ENCODE measurements at places on chromosomes 5 and 9.
A peak's percentile ranks its signal among the peaks of the same experiment; 100 is the strongest.

DNA sequence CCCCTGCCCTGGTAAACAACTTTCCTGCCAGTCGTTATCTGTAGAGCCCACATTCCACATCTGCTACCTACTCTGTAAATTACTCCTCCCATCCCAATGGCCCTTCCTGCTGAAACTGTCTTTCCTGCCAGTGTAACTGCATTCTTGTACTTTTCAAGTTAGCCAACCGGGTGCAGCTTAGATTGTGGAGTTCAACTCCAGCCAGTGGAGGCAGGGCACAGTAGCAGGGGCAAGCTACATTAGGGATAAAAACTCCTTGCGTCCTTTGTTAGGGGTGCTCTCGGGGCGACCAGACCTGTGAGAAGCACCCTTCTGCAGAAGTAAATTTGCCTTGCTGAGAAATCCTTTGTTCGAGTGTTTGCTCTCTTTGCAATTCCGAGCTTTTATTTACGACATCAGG is 639.0 kb upstream of the TYRP1 start:
- no peak overlapping the region for H3K27ac ChIP-seq
- H3K4me1 ChIP-seq, result no peaks in the 10 kb centered on the region
- H3K27me3 ChIP-seq, result no peaks in the 10 kb centered on the region
- no peak overlapping the region for H3K4me3 ChIP-seq

DNA sequence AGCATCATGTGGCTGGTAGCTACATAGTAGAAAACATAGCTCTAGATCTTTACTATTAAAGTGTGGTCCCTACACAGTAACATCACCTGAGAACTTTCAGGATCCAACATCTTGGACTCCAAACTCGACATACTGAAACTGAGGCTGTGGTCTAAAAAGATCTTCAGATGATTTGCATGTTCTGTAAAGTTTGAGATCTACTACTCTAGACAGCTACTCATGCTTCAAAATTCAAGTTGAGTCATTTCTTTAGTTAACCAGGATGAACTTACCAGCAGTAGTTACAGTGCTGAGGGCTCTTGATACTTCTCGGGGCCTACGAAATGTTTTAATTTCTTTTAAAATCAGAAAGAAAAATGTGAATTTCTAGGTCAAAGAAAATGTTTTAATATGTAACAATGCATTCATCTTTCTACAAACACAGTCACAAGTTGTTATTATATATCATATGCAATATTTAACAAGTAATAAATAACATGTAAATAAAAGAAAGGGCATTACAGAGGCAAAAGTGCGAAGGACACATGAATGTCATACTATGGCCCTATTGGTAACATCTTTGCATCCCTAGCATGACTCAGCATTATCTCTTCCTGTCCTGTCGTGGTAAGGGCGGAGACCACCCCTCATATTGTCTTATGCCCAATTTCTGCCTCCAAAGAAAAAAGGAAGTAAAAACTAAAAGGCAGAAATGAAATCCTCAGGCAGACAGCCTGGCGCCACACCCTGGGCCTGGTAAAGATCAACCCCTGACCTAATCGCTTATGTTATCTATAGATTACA is 563.9 kb upstream of the TLE4 start:
- H3K27ac ChIP-seq, result no peak overlapping the region
- H3K4me1 ChIP-seq, result peaks cover 11% of the 10 kb centered on the region
- DNase-seq, result peak; percentile 35
- H3K27me3 ChIP-seq, result no peaks in the 10 kb centered on the region
- H3K4me3 ChIP-seq, result no peak overlapping the region

GRCh38 chr9:128113526-128114325 is 13.8 kb downstream of the PTGES2 start:
- peaks cover 4% of the 10 kb centered on the region for H3K36me3 ChIP-seq
- H3K27ac ChIP-seq, result no peak overlapping the region
- DNase-seq, result no peak
- no peak overlapping the region for H3K4me3 ChIP-seq
- H3K4me1 ChIP-seq, result peaks cover 23% of the 10 kb centered on the region

DNA sequence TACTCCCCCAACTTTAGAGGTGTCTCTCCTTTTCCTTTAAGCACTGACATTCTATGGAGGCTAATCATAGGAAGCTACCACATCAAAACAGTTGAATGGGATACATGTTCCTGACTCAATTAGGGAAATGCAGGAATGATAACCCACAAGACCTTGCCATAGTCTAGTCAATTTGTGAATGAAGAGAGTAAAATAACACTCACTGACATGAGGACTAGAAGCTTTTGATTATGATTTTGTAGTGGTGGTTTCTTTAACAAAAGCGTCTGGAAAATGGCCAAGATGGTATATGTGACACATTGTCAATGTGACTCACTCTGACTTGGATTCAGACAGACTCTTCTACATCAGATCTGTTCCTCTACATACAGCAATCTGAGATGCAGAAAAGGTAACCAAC is 13.7 kb upstream of the PRELID2 start:
- H3K36me3 ChIP-seq, result no peaks in the 10 kb centered on the region
- no peak overlapping the region for H3K4me3 ChIP-seq
- no peaks in the 10 kb centered on the region for H3K27me3 ChIP-seq
- DNase-seq, result no peak
- no peak overlapping the region for H3K27ac ChIP-seq

GRCh38 chr5:74629326-74629725 is 11.2 kb downstream of the ENC1 start:
- H3K27ac ChIP-seq, result no peak overlapping the region
- H3K4me1 ChIP-seq, result peaks cover 30% of the 10 kb centered on the region

DNA sequence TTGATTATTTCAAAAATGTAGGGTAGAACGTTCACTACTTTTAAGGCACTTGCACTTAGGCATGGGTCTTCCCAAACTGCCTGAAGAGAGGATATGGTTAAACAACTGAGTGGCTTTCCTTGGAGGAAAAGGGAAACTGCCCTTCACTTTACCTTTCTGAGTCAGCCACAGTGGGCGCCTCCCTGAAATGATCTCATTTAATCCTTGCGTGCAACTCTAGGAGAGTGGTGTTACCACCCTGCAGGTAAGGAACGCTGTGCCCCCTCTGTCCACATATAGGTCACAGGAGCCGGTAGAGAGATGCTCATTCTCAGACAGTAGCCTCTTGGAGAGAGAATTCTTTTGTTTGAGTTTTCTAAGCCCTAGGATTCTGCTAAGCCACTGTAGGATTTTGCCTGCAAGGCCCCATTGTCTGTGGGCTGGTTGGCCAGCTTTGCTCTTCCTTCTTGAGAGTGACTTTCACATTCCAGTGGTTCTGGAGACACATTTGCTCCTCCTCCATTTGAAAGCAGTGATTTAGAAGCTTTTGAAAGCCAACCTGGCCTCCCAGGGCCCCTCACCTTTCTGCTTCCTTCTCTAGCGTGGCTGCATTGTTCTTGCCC is 110.3 kb upstream of the CTSL start:
- H3K4me1 ChIP-seq, result peaks cover 27% of the 10 kb centered on the region
- H3K36me3 ChIP-seq, result 0 out of 2 replicates have a peak, but pooled peaks cover 2% of the 10 kb centered on the region
- H3K4me3 ChIP-seq, result no peak overlapping the region
- H3K27ac ChIP-seq, result no peak overlapping the region

DNA sequence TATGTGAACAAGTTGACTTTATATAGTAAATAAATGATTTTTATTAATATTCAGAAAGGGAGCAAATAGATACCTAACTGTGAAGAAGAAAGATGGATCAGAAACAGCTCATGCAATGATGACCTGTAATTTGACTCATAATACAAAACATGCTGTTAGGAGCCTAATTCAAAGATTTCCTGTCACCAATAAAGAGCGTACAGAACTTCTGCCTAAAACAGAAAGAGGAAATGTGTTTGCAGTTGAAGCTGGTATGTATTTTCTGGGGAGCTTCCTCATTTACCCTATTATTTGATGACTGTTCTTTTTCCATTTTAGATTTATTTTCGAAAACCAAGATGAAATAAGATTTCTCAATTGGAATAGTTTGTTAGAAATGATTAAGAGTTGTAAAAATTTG is 11.4 kb downstream of the YTHDC2 start:
- H3K4me3 ChIP-seq, result no peak overlapping the region
- no peaks in the 10 kb centered on the region for H3K27me3 ChIP-seq
- H3K36me3 ChIP-seq, result no peaks in the 10 kb centered on the region
- peaks cover 16% of the 10 kb centered on the region for H3K4me1 ChIP-seq
- H3K27ac ChIP-seq, result peak overlapping the region; percentile 52

- no peak for DNase-seq
- no peaks in the 10 kb centered on the region for H3K4me1 ChIP-seq
- no peaks in the 10 kb centered on the region for H3K27me3 ChIP-seq
- H3K27ac ChIP-seq, result no peak overlapping the region
These were observed 105.0 kb downstream of the ERCC6L2 start for GRCh38 chr9:95980262-95981125.

- no peaks in the 10 kb centered on the region for H3K36me3 ChIP-seq
- no peak overlapping the region for H3K27ac ChIP-seq
- no peaks in the 10 kb centered on the region for H3K27me3 ChIP-seq
- no peak overlapping the region for H3K4me3 ChIP-seq
- no peak for DNase-seq
These were observed 36.4 kb downstream of the NXNL2 start for GRCh38 chr9:88571419-88571818.

DNA sequence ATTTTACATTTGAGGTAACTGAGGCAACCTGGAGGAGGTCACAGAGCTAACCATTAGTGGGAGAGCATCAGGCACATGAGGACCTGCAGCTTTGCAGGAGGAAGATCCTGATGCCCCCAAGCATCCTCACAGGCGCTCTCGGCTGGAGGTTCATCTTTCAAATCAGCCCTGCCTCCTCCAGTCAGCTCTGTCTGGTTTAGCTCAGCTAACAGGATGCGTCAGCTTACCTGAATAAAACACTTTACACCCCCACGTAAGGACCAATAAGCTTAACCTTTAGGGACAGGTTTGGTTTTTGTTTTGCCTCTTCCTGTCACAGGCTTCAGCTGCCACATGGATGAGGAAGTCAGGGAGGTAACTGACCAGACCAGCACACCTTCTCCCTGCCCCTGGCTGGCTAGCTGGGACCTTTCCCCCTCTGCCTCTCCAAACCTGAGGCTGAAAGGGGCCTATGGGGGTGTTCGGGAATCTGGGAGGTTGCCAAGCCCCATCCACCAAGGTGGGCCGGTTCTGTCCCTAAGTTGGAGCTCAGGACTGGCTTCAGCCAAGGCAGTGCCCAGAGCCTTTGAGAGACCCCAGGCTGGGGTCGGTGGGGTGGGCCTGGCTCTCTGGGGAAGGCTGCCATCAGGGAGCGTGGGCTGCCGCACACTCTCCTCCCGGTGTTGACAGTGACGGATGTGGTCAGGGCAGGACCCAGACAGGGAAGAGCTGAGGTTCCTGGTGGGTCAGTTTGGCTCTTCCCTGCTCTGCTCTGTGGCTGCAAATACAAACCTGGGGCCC is 20.0 kb upstream of the FCN1 start:
- H3K4me1 ChIP-seq, result peaks cover 49% of the 10 kb centered on the region
- no peak overlapping the region for H3K4me3 ChIP-seq
- no peak for DNase-seq
- peak overlapping the region; percentile 90 for H3K27ac ChIP-seq

Data from GM12878 (cell line).